ENCODE measurements at places on chromosomes 4 and X. TPM values are rescaled to one million over a fixed set of nuclear protein-coding genes. Genes with fewer than 3 reads are reported as not detected.

ETDB gene
- not detected for total RNA-seq

ATP10D gene
- total RNA-seq = 4.8 TPM

PPP1R2C gene
- not detected for total RNA-seq

CYBB gene
- total RNA-seq = 0.05 TPM

XAGE1A gene
- 33.2 TPM for total RNA-seq
